Endodermal cell (in vitro differentiated cells): ENCODE measurements at places on chromosomes 2 and 18. TPM values are rescaled to one million over a fixed set of nuclear protein-coding genes. Genes with fewer than 3 reads are reported as not detected.

ORMDL1 gene
- 51.2 and 54.8 TPM in 2 replicates for total RNA-seq

DNA sequence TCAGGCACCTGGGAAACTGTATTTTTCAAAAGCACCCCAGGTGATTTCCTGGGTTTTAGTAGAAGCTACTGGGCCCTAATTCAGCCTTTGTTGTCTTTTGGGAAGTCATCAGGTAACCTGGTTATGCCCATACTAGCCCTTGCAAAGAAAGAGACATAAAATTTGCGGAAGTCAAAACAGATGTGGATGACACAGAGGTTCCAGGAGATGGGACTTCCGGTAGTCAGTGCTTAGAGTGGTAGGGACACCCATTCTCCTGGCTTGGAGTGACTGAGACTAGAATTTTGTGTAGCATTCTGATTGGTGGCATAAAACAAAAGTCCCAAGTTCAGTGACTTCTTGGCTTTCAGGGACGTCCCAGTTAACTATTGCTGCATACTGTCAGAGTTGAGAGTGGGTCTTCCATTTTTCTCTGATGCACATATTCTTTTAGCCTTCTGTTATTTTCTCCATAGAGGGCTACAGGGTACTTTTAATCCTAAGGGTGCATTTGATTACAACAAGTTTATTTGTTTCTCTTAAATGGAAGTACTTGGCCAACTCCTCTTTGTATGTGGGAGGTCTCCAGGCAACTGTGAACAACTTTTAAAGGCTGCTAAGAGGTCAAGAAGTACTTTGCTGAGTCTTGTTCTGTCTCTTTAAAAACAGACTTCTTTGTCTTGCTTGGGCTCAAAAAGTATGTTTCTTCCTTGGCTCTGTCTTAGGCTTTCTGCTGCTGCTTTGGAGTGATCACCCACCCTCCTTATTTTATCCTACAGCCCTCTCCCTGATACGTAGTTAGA, 8.8 kb downstream of the NAB1 start:
- no peak overlapping the region for H3K27ac ChIP-seq
- H3K27me3 ChIP-seq = no peaks in the 10 kb centered on the region

DNA sequence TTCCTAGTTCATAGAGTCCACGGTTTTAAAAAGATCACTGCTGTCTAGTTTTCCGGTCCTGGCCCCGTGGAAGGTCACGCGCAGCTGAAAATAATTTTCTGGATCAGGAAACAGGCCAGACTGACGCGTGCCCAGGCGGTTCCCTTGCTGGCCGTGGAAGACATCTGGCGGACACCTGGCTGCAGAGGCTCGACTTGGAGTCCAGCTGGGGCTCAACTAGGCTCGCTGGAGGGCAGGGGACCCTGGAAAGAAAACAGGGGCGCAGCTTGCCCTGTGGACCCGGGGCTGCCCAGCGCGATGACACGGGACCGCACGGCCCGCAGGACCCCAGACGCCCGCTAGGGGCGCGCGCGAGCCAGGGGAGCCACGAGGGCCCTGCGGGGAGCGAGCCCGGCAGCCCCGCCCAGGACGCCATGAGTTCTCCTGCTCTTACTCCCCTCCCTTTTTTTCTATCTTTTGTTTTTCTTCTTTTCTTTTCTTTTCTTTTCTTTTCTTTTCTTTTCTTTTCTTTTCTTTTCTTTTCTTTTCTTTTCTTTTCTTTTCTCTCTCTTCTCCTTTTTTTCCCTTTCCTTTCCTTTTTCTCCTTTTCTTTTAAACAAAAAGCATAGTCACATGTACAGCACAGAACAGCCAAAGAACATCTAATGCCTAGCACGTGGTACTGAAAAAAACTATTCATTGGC, 43.2 kb upstream of the UBE2F start:
- no peak overlapping the region for H3K4me3 ChIP-seq
- H3K4me1 ChIP-seq = no peaks in the 10 kb centered on the region
- H3K36me3 ChIP-seq = no peaks in the 10 kb centered on the region
- H3K27ac ChIP-seq = no peak overlapping the region
- H3K27me3 ChIP-seq = peaks cover 4% of the 10 kb centered on the region
- DNase-seq = peak; percentile 93

RIT2 gene
- 0.36 TPM in 1 of 3 replicates, not detected in the others for total RNA-seq

- no peak for DNase-seq
- H3K27me3 ChIP-seq = no peaks in the 10 kb centered on the region
- no peak overlapping the region for H3K27ac ChIP-seq
- H3K4me1 ChIP-seq = no peaks in the 10 kb centered on the region
Observed at GRCh38 chr2:208783184-208783583, 376.6 kb downstream of the PTH2R start.
